Bone marrow (tissue), 2 donors: ENCODE measurements at places on chromosomes 12 and 14.

- no peak for DNase-seq
These were observed 244.8 kb downstream of the IPO8 start for GRCh38 chr12:30450872-30451271.

DNA sequence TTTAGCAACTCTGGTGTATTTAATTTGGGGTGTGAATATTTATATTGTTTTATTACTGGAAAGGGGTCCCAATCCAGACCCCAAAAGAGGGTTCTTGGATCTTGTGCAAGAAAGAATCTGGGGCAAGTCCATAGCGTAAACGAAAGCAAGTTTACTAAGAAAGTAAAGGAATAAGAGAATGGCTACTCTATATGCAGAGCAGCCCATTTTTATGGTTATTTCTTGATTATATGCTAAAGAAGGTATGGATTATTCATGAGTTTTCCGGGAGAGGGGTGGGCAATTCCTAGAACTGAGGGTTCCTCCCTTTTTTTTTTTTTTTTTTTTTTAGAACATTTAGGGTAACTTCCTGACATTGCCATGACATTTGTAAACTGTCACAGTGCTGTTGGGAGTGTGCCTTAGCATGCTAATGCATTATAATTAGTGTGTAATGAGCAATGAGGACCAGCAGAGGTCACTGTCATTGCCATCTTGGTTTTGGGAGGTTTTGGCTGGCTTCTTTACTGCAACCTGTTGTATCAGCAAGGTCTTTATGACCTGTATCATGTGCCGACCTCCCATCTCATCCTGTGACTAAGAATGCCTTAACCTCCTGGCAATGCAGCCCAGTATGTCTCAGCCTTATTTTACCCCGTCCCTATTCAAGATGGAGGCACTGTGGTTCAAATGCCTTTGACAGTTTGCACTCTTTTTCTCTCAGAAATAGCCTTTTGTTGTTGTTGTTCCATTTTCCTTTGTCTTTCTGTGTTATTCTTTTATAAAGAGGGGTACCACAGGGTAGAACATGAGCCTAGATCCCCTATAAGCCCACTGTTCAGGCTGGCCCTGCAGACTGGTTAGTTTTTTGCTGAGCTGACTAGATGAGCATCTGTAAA, 75.5 kb upstream of the DCD start:
- no peak for DNase-seq

DNA sequence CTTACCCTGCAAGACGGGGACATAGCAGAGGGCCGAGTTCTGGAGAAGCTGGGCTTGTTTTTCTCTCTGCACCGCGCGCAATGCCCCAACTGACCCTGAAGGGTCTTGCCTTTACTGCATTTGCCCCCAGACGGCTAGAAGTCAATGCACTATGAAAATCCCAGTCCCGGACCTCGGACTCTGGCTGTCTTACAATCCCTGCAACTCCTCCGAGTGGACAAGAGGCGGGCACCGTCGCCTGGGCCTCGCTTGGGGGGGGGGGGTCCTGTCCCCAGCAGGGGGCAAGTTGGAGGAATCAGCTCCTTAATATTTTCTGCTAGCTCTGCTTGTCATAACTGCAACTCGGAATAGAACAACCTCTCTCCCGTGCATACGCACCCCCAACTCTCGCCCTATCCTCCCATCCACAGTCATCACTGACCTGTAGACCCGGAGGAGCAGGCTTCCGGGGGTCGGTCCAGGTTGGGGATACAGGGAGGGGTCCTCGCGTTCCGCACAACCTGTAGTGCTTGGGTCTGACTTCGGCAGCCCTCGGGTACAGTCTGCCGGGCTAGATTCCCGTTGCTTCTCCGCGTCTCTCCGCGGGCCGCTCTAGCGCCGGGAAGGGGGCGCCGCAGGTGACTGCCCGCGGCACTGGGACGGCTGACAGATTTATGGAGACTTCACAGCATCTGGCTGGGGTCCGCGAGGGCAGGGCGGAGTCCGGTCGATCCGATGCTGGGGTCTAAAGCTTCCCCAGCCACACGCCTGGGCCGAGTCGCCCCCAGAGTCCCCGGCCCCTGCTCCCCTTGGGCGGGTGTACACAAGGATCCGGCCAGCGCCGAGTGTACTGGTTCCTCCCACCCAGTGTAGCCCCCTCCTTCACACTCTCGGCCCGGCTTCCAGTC, 3.3 kb upstream of the PAX9 start:
- DNase-seq, result no peak

DNA sequence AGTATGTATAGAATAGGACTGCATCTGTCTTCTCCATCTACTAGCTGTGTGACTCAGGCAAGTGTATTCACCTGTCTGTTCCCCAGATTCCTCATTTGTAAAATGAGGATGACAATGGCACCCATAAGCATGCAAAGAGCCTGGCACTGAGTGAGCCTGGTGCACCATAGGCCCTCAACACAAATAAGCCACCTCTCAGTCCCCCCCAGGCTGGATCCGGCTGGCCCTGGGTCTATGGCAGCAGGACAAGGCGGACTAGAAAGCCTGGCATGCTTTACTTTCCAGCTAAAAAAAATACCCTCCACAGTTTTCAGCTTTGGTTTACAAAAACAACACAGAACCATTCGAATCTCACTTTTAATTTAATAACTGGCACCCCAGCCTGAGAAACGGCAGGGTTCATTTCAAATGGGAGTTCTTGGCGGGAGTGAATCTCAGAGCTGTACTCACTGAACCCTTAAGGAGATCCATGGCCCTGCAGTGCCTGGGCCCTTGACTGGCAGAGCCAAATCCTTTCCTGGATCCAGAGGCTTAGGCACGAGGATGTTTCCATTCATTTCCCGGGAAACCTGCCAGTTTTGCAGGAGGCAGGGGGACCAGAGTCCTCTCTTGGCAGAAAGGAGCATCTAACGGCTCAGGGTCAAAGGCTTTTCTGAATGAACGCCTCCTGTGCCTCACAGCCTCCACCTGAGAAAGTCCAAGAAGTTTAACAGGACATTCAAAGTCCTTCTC, 17.7 kb downstream of the SYNE3 start:
- DNase-seq, result no peak

GRCh38 chr12:124605883-124606774, 38.7 kb upstream of the NCOR2 start:
- DNase-seq, result no peak

GRCh38 chr12:63397807-63398206, 246.8 kb upstream of the AVPR1A start:
- no peak for DNase-seq

DNA sequence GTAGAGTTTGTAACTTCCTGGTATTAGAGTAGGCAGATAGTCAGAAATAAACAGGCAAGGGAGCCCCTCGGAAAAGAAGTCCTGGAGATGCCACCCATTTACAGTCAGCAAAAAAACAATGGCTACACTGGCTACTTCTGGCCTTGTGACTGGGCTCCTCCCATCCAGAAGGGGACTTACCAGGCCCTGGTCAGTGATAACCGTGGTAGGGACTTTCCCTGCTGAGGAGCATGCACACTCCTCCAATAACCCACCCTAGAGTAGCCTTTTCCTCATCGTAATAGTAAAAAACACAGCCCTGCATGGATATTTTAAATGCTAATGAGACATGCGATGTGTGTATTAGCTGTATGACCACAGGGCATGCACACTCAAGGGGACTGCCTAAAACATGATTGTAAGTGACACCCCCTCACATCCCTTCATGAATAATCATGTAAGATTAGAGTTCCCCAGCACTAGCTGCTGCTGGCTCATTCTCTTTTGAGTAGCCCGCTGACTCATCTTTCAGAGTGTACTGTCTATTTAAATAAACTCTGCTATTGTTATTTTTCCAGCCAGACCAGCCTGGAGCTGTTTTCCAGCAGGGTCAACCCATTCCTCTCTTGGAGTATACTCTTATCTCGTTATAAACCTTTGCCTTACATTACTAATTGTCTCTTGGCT, 413.8 kb upstream of the TMTC1 start:
- no peak for DNase-seq

DNA sequence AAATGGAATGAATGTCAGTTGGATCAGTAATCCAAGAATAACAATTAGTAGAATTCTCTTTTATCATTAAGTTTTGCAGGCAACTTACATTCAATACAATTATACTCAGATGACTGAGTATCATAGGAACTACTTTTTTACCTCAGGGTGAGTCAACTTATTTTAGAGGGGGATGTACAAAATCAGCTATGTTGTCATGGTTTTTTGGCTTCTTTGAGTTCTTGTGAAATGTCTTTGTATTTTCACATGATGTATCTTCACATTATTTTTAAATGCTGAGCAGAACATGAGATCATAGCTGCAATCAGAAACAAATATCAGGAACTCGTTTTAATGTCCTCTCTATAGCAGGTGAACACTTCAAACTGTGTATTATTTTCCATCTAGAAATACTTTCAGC, 65.3 kb upstream of the PTPRR start:
- no peak for DNase-seq

DNA sequence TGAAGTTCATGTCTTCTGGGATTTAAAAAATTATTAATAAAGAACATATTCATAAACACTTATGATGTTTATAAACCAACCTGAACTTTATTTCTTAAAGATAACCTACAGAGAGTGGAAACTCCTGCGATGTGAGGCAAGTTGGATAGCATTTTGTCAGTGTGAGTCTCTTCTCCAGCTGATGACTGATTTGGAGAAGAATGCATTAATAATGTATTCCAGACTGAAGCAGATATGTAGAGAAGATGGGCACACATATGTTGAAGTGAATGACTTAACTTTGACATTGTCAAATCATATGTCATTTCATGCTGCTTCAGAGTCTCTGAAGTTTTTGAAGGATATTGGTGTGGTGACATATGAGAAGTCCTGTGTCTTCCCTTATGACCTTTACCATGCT, 7.3 kb downstream of the HELB start:
- DNase-seq, result no peak

DNA sequence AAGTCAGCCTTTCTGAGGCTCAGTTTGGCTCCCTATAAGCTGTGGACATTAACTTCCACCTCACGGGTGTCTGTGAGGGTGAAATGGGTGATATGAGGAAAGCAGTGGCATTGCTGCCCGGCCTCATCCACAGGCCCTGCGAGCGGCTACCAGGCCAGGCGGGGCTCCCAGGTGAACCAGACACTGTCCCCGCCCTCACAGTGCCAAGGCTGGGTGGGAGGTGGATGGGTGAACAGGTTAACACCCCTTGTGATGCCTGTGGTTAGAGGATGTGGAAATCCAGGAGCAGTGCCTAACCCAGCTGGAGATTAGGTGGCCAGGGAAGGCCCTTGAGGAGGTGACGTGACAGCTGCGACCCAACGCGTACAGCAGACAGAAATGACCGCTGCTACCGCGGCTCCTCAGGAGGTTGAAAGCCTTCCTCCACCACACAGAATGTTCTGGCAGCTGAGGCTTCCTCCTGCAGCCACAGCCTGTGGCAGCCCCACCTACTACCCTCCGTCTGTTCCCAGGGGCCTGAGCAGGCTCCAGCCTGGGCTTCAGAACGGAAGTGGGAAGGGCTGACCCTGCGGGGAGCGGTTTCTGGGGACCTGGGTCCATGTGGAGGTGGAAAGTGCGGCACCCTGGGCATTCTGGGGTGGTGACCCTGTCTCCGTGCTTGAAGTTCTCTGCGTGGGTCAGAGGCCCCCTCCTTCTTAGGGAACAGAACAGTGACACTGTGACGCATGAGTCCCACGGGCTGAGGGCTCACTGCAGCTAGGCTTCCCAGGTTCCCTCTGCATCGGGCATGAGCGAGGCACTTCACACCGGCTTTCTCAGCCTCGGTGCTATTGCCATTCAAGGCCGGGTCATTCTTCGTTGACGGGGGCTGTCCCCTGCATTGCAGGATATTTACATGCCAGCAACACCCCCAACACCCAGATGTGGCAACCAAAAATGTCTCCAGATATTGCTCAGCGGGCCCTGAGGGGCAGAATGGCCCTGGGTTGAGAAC, 9.7 kb downstream of the MMAB start:
- DNase-seq, result no peak

- no peak for DNase-seq
These were observed 156.6 kb downstream of the DAD1 start for GRCh38 chr14:22432348-22432976.

DNA sequence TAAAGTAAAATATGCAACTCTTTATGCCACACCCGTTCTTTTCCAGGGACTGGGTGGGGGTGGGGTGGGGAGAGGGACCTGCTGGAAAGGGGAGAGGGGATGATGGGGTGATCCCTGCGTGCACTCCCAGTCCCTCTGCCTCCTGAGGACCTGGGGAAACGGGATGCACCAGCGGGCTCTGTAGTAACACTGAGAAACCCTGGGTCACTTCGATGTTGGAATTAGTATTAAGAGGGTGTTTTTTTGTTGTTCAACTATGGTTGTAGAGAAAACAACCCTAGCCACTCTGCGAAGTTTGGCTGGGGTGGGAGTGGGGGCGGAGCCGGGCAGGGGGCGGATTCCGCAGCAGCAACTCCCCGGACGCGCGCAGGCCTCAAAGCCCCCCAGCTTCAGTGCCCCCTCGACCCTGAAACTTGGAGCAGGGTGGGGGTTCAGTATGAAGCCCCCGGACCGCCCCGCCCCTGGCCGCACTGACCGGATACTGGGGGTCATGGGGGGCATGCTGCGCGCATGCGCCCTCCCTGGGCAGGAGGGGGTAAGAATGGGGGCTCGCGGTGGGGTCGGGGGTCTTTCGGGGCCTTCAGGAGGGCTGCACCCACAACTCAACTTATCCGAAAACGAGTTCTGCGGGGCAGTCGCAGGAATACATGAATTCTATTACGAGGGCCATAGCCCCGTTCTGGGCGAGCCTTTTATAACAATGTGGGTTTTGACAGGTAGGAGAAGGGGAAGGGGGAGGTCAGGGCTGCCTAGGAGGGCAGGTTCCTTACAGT, 1.3 kb upstream of the ARHGEF25 start:
- DNase-seq, result no peak

GRCh38 chr14:98901511-98902205, 370.3 kb downstream of the BCL11B start:
- DNase-seq, result no peak

- no peak for DNase-seq
These were observed 6.4 kb downstream of the ADGRD1 start for GRCh38 chr12:130960058-130960457.

DNA sequence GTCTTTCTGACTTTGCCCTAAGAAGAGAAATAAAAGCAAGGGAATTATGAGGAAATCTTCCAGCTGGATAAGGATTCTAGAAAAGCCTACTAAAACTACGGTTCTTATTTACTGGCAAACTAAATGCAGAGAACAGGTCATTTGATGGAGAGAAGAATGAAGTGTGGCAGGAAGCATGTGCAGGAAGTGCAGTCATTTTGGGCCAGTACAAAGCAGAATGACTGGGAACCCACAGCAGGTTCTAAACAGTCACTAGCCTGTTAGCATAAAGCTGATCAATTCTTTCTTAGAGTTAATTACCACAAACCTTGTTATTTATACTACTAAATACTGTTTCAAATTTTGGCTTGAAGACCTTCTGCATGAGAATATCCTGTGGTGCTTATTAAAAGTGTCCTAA, 36.7 kb downstream of the CFAP54 start:
- DNase-seq, result no peak
